ENCODE measurements at places on chromosomes 11 and 22. TPM values are rescaled to one million over a fixed set of nuclear protein-coding genes. Genes with fewer than 3 reads are reported as not detected.

- DNase-seq: no peak
Measured at GRCh38 chr11:115698243-115698642, 194.0 kb upstream of the CADM1 start.

DNA sequence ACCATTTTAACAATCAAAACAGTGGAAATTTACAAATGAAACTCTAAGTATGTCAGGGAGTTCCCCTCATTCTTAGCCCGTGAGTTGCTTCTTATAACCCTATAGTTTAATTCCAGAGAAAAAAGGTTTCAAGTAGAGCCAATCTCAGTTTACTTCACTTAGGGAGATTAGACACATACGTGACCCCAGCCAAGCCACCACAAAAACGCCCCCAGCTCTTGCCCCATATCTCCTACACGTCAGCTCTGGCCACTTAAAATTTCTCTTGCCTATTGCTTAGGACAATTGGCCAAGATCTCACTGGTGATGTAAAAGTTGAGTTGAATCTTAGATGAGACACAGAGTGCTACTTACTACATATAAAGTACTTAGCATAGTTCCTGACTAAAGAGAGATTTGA is 166.4 kb downstream of the ETS1 start:
- DNase-seq: peak; percentile 99

GRCh38 chr22:42972649-42973535 is 42.1 kb downstream of the PACSIN2 start:
- no peak for DNase-seq

- no peak for DNase-seq
Measured at GRCh38 chr11:72856551-72857345, 42.5 kb downstream of the ATG16L2 start.

The PATE4 gene
- polyA plus RNA-seq: not detected

- no peak for DNase-seq
Measured at GRCh38 chr11:60972182-60973030, 926 bp downstream of the CD6 start.

The MYO7A gene
- 0.01 TPM for polyA plus RNA-seq

- DNase-seq: no peak
Measured at GRCh38 chr22:17845790-17846189, 71.5 kb upstream of the BID start.

GRCh38 chr22:48499456-48500425 is 1327.9 kb downstream of the BRD1 start:
- no peak for DNase-seq

- DNase-seq: no peak
Measured at GRCh38 chr11:64920124-64920523, 3.1 kb upstream of the ATG2A start.

DNA sequence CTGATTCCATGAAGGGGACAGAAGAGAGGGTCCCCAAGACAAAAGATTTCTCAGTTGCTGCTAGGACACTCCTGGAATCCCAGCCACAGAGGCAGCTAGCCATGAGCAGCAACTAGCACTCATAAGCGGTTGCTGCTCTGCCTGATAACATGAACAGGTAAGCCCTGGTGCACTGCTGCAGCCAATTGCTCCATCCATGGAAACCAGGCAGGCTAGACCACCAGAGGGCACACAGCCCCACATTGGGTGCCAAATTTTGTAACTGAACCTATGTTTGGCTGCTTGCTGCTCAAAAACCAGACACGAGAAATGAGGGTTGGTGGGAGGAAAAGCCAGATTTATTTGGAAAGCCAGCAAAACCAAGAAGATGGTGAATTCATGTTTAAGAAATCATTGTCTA is 21.9 kb upstream of the QSER1 start:
- no peak for DNase-seq

GRCh38 chr22:47250995-47251765 is 488.7 kb downstream of the TBC1D22A start:
- no peak for DNase-seq

DNA sequence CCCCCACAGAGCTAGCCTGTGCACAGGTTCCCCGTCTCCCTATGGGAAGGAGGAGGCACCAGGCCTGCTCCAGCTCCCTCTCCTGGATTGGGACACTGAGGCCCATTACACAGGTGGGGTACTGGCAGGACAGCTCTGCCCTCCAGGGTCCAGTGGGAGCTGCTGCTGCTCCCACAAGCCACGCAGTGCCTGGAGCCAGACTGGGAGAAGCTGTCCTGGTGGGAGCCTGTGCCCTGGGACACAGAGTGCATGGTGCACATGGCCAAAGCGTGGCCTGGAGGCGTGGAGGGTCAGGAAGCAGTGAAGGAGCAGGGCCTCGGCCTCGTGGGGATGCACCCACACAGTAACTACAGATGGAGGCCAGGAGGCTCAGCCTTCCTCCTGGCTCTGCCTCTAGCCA is 27.5 kb downstream of the DUSP8 start:
- DNase-seq: no peak

- peak; percentile 19 for DNase-seq
Measured at GRCh38 chr11:12961615-12962014, 47.5 kb upstream of the RASSF10 start.

The OR52H1 gene
- not detected for polyA plus RNA-seq

- DNase-seq: no peak
Measured at GRCh38 chr11:64863391-64864060, 14.9 kb downstream of the EHD1 start.

The VWCE gene
- polyA plus RNA-seq: 1.1 TPM

DNA sequence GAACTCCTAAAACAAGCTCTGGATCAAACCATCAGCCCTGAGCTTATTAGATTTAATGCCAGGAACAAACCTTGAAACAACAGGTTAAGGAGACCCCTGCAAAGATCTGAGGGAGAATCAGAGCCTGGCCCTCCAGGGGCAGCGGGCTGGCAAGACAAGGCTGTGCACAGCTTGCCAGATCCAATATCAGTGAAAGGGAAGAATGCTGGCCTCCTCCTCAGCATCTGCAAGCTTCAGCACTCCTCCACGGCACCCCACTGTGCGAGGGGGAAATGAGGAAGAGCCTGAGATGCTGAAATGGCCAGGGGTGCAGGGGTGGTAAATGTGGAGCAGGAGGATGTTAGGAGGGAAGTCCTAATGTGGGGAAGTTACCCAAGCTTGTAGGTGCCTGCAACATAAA is 167.0 kb downstream of the TENM4 start:
- no peak for DNase-seq

DNA sequence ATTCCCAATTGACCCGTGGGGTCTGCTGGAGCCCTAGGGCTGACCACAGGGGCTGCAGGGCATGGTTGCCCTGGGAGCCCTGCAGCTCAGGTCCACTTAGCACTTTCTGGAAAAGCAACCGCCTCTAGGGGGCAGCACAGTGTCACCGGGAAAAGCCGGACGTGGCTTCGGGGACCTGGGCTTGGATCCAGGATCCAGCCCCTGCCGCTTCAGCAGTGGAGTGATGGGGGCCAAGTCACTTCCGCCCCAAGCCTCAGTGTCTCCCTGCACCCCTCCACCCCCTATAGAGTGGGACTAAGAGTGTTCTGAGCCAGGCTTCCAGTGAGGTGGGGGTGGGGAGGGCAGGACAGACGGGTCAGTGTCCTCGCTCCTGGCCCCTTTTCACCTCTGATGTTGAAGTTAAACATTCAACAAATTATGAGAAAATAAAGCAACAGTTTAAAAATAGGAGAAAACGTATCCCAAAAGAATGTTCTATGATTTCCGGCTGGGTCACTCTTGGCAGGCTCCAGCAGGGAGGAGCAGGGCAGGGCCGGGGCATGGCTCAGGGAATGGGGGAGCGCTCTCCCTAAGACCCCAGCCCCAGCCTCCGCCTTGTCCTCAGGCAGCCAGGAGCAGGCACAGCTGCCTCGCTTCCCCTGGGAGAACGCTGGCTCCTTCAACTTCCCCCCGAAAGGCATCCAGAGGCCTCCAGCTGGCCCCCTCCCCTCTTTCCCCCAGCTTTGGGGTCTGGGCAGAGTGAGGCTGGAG is 96.5 kb upstream of the FGF3 start:
- peak; percentile 76 for DNase-seq

The LRRC32 gene
- polyA plus RNA-seq: 13.7 TPM

- peak; percentile 16 for DNase-seq
Measured at GRCh38 chr11:73091521-73092305, 50.4 kb downstream of the FCHSD2 start.

The C11orf91 gene
- 0.10 TPM for polyA plus RNA-seq

DNA sequence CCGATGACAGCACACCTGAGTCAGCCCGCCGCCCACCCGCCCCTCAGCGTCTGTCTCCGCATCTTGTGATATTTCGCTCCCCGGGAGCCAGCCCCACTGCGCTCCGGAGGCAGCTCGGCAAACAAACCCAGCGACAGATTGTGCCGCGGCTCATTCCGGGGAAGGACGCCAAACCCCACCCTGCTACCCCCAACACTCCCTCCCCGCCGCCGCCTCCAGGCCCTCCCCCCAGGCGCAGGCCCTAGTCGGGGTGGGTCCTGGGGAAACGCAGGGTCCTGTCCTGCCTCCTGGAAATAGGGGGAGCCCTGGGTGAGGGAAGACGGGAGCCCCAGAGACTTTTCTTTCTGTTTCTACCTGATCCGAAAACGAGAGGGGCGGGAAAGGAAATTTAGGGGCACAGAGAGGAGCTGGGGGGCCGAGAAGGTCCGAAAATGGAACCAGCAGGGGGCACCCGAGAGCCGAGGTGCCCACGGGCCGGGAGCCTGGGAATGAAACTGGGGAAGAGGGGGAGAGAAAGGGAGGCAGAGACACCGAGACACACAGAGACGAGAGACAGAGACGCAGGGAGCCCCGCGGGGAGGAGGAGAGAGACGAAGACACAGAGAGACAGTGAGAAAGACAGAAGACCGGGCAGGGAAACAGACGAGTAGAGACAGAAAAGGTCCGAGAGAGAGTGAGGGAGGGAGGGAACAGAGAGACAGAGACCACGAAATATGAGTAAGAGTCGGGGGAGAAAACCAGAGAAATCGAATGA is 1.7 kb upstream of the RTN4RL2 start:
- DNase-seq: peak; percentile 11

GRCh38 chr11:74460481-74461154 is 6.7 kb downstream of the KCNE3 start:
- peak; percentile 51 for DNase-seq

Measured in IMR-90 (cell line).